Skin of body (tissue), 3 donors: ENCODE measurements at places on chromosomes 16 and 17.

DNA sequence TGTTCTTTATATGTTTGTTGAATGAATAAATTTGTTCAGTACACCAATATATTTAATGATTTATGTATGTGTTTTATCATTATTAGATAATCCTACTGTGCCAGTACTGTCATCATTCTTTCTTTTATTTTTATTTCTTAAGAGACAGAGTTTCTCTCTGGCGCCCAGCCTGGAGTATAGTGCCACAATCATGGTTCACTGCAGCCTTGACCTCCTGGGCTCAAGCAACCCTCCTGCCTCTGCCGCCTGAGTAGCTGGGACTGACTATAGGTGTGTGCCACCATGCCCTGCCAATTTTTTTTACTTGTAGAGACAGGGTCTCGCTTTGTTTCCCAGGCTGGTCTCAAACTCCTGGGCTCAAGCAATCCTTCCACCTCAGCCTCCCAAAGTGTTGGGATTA is 41.8 kb downstream of the PAFAH1B1 start:
- DNase-seq = no peak

- DNase-seq = no peak
These were observed 23.3 kb upstream of the ANKRD40CL start for GRCh38 chr17:50790618-50791017.

DNA sequence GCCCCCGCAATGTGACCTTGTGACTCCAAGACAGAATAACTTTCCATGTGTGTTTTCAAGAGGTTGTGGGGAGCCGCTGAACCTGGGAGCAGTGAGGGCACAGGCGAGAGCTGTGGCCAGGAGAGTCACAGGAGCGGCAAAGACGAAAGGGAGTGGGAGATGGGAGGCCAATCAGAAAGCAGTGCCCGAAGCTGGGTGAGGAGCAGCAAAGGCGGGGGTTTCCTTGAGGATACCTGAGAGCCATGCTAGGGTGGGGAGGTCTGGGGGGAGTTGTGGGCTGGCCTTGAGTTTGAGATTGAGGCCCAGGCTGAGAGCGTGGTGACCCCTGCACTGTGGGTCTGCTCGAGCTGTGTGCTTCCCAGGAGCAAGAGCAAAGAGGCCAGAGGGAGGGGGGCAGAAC is 23.2 kb upstream of the NPTX1 start:
- no peak for DNase-seq

DNA sequence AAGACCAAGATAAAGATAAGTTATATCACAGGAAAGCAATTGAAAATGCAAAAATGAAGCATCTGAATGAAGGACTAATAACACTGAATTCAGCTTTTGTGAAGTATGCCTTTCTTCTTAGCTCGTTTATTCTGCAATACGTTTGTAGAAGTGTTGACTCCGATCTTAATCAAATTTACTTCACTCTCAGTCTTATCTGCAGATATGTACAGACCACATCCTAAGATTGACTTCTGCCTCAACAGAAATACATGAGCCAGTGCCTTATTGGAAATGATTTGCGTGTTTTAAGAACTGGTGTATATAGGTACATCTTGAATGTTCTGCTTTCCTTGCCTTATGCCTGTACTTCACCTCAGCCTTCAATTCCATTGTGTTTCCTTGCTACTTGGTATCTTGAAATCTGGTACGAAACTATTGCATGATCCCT is 1.3 kb downstream of the ATF7IP2 start:
- no peak for DNase-seq

DNA sequence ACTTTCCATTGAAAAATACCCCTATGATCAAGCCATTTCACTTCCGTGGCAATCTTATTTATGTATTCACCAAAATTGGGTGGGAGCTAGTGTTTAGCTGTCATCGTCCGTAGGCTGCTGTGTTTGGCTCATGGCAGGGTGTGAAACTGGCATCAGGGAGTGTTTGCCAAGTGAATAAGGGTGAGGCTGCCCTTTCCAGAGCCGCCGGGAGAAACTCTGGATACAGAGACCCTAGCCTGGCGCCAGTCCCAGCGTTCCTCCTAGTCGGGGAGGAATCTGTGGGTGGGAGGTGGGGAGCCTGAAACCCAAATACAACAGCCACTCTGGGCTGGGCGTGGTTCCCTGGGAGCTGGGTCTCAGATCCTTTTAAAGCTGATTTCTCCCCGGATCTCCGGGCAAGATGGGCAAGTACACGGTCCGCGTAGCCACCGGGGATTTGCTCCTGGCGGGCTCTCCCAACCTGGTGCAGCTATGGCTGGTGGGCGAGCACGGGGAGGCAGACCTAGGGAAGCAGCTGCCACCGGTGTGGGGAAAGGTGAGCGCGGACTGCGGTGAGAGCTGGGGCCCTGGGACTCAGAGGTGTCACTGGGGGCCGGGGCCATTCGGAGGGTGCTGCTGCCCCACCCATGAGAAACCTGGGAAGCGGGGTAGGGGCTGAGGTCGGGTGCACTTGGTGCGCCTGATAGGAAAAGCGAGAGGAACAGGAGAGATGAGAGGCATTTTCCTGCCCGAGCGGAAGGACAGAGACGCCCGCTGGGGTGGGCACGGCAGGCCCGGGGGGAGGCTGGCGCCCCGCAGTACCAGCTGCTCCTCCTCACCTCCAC is 62.1 kb upstream of the TEKT1 start:
- DNase-seq = no peak

DNA sequence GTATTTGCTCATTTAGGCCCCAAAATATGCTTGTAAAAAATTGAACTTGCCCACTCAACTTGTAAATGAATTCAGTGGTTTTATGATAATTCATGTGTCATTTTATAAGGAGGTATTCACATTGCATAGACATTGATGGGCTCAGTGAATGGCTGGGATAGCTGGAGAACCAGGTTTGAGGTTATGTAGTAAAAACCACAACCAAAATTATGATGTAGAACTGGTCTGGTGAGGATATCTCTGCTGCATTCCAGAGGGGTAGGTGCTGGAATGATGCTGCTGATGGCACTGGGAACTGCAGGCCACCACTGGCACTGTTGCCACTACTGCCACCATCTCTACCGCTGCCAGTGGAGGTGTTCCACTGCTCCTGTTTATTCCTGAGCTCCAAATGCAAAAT is 21.5 kb upstream of the RABEP1 start:
- no peak for DNase-seq

DNA sequence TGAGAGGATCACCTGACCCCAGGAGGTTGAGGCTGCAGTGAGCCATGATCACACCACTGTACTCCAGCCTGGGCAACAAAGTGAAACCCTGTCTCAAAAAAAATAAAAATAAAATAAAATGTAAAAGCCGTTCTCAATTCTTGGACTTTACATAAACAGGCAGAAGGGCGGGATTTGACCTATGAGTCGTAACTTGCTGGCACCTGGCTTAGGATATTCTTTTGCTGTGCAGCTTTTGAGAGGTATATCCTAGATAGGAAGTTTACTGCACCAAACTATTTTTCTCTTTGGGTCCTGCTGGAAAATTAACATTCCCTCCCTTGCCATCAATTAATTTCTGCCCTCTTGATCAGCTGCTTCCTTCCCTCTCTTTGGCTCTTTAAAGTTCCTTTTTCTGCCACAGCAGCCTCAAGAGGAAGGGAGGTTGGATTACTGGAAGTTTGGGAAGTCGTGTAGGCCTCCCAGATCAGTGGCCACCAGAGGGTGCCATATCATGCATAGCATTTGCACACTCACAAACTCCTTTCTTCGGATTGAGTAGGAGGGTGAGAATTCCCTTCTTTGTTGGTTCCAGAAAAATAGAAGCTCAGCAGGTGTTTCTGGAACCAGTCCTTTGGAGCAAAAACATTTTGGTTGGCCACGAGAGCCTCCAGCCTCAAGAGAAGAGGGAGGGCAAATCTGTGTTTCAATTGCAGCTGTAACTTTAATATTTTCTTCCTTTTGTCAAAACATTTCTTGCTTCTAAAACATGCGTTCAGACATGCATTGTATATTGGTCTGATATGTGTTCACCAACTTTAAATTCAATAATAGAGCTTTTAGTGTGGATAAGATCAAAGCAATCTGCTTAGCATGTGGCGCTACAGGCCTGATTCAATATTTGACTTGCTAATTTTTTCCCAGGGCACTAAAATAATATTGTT is 147.3 kb downstream of the CCDC182 start:
- peak; percentile 45 for DNase-seq

DNA sequence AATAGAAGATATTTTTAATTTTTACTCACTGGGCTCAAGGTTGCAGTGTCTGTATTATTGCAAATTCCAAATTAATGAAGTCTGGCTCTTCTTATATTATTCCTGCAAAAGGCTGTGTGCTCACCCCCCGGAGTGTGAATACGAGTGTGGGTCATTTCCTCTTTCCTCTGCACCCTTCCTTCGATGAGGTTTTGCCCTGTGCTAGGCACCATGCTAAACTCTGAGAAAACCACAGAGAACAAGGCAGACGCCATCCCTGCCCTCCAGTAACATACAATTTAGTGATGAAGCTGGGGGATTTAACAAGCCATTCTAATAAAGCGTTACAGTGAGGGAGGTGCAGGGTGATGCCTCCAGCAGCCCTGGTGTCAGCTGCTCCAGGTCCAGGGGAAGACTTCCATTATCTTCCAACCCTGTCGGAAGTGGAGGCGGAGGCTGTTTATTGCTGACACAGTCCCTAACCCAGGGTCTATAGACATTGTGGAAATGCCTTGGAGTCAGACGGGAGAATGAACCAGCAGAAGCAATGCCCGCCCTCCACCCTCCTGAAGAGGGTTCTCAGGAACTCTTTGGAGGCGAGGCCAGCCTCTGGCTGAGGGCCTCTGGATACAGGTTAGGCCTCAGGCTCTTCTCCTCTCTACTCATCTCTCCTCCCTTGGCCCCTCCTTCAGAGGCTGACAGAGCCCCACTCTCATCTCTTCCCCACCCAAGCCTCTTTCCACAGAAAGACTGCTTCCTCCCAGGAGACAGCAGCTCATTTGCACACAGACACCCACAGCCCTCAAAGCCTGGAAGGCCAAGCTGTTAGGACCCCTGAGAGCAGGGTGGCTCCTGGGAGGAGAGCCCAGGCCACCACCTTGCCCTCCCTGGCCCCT is 2.0 kb upstream of the ACE start:
- DNase-seq = no peak

- no peak for DNase-seq
These were observed 17.3 kb downstream of the UTS2R start for GRCh38 chr17:82388922-82389283.

DNA sequence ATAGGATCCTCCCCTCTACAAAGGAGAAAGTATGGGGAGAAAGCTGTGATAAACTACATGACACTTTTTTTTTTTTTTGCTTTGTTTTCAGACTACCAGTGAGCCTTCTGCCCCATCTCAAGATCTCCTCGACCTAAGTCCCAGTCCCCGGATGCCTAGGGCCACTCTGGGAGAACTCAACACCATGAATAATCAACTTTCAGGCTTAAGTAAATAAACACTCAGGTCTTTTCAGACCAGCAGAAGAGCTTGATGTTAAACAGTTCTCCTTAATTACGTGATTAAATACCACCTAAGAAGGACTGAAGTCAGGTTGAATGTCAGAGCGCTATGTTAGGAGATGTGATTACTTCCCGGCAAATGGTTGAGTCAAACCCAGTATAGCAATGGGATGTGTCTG is 31.4 kb downstream of the COX11 start:
- DNase-seq = no peak

- DNase-seq = peak; percentile 76
These were observed 13.2 kb downstream of the TMEM238L start for GRCh38 chr17:10790491-10791401.

- no peak for DNase-seq
These were observed 10.6 kb downstream of the ATP6V0D1 start for GRCh38 chr16:67470359-67470758.

DNA sequence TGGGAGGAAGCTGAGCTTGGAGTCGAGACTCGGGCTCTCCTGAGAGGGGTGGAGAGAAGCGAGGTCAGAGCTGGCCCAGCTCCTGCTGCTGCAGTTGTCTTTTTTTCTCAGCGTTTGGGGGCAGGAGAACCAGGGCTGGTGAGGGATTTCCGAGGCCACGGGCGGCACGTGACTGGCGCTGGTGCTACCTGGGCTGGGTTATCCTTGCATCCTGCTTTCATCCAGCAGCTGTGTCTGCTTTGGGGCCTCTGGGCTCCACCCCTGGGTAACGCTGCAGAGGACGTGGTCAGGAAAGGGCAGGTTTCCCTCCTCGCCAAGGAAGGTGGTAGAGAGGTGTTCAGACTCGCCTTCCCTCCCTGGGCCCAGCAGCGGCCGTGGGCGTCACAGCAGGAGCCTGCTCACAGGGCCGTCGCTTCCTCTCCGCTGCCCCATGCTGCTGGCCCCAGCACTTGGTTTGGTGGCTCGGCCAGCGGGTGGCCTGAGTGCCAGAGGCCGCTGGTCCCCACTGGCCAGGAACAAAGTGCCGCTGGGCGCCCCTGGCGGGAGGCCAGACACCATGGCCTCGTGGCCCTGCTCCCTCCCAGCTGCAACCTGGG is 22.5 kb downstream of the GSE1 start:
- DNase-seq = no peak

DNA sequence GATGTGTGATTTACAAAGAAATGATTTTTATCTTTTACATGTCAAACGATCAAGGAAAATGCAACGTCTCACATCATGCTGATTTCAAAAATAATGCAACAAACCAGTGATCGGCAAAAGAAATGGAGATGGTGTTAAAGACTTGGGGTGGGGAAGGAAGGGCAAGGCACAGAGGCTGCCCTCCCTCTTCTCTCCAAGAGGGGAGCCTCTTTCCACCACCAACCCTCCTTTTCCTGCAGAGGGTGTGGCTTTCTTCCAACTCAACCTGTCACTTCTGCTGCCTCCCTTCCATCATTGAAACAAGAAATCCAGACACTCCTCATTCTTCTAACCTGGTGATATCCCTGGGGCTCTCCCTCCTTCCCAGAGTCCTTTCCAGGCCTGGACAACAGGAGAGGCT is 320.8 kb downstream of the SLC39A11 start:
- no peak for DNase-seq

- DNase-seq = no peak
These were observed 8.4 kb upstream of the SHCBP1 start for GRCh38 chr16:46629331-46630219.

GRCh38 chr17:28599311-28600184 is 723 bp upstream of the SPAG5 start:
- DNase-seq = peak; percentile 64

- no peak for DNase-seq
These were observed 20.2 kb downstream of the SPNS2 start for GRCh38 chr17:4518901-4519300.

- DNase-seq = no peak
These were observed 24.6 kb downstream of the COPRS start for GRCh38 chr17:31834448-31834847.

- DNase-seq = no peak
These were observed 327.6 kb downstream of the CDH13 start for GRCh38 chr16:82954224-82954929.

DNA sequence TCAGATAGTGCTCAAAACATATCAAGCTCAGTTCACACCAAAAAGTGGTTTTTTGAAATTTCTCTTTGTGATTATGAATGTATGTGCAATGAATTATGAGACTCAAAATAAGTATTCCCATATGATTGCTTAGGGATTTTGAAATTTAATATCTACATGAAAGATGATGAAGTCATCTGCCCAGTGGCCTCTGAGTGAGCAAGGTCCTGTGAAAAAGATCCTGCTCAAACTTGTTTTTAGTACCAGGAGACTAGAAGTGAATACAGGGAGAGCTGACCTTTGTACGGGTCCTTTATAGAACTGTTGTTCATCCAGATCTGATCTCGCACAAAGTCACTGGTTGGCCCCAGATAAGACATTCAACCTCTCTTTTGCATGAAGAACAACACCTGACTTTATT is 151.9 kb upstream of the MAF start:
- peak; percentile 72 for DNase-seq

GRCh38 chr17:8794636-8795035 is 4.5 kb downstream of the MFSD6L start:
- DNase-seq = no peak
